Upper lobe of left lung (tissue), 6 donors: ENCODE measurements at places on chromosomes 2 and 18. TPM values are rescaled to one million over a fixed set of nuclear protein-coding genes. Genes with fewer than 3 reads are reported as not detected.

DNA sequence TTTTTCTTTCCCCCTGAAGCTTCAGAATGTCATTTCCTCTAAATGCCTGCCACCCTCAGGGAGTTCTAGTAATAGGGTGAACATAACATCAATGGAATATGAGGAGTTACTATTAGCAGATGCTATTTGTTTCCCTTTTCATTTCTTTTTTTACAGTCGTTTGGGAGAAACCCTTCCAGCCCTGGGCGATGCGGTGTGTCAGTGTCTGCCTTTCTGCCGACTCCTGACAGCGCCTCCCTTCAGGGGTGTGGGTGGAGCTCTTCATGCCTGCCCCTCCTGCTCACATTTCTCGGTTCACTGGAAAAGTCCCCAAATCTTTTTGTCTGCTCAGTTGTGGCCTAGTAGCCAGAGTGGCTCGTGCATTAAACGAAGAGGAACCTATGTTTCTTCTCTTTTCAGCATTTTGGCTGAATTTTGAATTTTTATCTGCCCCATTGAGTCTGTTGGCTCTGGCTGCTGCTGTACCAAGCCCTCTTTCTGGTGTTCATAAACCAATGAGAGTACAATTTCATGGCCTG is 72.3 kb downstream of the FMNL2 start:
- DNase-seq: peak; percentile 61

Gene CLHC1
- total RNA-seq: 10.4 TPM

DNA sequence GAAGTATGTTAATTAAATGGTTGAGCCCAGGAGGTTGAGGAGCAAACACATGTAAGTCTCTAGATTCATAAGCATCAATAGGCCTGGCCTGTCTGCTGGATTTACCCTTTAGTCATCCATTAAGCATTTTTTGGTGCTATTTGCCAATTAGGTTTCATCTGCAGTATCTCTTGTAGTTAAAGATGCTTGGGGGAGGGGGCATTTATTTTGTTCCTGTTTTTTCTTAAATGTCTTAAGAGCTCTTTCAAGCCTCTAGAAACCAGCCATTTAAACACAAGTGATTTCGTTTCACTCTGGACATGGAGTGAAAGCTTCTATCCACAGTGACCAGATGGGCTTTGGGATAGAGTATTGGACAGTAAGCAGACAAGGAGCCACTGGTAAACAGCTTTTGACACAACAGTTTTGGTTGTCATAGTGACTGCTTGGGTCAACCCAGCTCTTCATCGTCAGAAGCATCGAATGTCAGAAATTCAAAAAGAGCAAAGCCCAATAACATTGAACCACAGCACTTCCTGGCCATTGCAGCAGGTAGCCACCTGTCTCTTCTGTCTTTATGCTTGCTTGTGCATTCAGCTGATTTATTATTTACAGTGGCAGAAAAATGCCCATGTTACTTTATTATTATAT is 4.9 kb downstream of the QPCT start:
- DNase-seq: no peak

DNA sequence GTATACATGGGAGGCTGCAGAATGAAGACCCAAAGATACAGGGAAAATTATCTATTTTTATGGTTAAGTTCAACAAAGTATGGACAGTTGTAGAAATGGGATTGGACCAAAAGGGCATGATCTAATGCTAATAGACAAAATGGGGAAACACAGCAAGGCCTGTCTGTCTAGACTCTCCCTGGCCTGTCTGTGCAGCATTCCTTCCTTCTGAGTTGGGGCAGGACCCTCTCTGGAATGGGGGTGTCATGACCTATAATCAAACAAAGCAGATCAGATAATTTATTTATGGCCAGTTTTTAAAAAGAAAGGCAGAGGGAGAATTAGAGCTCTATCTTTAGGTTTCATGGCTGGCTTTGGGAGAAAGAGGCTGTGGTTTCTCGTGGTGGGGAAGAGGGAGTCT is 104.4 kb downstream of the CTIF start:
- no peak for DNase-seq

Gene EFR3B
- 13.1 TPM for total RNA-seq

DNA sequence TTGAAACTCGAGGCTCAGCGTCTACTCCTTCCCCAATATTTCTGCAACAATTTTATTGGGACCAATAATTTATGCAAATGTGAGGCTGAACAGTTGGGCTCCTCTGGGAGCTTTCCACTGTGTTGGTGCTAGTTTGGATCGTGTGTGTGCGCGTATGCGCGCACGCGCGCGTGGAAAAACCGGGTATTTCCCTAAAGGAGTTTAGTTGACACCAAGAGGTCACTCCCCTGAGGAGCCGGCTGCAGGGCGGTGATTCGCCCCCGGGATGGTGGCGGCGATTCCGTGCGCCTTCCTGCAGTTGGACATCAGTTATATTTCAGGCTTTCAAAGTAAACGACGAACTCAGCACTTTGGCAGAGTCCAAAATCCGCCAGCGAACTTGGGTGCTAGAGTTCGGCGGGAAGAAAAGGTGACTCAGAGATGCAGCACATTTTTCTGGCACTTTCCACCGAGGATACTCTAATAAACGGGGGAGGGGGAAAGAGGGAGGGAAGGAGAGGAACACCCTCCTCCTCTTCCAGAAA is 186.5 kb upstream of the FANCL start:
- peak; percentile 80 for DNase-seq

Gene POMC
- 11.5 TPM for total RNA-seq

DNA sequence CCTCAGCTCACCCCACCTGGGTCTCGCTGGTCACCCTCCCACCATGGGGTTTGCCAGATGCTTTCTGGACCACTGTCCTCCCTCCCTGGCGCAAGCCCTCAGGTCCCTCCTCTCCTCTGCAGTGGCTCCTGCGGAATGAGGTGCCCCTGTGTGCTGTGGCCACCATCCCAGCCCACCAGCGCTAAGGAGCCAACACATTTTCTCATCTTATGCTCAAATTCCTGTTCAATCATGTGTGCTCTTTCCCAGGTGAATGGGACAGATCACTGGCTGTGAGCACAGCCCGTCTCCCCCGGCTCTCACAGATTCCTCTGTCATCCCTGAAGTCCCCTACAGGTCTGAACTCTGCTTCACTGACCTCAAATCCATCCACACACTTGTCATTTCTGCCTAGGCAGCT is 15.2 kb upstream of the CCDC74B start:
- no peak for DNase-seq
